ENCODE measurements at places on chromosomes 13 and 19.
A peak's percentile ranks its signal among the peaks of the same experiment; 100 is the strongest.

GRCh38 chr13:26482451-26483197 is 74.9 kb upstream of the WASF3 start:
- DNase-seq: peak; percentile 78

DNA sequence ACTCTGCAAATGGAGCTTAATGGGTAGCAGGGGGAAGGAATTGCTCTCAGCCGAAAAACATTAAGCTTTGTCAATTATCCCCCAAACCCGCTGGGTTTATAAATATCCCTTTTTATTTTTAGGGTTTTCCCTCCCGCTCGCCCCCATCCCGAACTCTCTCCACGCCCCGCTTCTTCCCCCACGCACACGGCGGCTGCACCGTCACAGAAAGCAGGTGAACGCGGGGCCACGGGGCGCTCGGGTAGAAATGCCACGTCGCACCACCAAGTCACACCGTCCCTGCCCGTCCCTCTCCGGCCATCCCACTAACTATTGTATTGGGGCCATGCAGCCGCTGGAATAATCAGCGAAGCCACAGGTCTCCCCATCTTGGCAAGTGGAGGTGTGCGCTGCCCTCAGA is 3.5 kb downstream of the PTPRS start:
- DNase-seq: no peak

DNA sequence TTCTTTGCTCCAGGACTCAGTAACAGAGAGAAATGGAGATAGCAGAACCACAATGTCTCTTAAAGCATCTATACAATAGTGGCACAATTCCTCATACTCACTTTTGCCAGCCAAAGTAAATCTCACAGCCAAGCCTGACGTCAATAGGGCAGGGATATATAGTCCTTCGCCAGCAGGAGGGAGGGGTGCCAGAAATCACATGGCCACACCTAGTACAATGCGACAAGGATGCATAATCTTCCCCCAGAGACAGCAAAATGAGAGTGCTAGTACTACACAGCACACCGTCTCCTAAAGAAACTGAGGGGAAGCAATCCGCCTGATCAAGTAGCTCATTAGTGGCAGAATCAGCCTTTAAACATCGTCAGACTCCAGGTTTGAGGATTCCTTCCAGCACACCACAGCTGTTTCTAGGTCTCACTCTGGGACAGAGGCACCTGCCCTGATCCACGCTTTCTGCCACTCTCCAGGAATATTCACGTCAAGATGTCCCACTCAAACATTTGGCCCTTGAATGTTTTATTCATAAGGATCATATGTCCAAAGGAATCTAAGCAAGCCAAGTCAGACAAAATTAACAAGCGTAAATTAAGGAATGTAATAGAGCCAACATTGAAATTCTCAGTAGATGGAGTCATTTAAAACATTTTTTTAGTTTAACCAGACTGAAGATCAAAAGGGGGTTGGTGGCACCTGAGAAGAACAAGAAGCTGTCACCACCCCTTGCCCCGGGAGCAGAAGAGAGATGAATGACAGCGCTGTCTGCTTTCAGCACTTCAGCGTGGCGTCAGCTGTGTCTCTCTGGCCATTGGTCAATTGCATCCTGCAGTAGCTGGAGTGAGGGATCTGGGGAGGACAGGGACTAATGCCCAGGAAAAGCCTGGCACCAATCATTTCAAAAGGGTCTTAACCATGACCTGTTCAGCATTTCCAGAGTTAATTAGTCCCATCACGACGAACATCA is 63.5 kb upstream of the SERP2 start:
- no peak for DNase-seq

DNA sequence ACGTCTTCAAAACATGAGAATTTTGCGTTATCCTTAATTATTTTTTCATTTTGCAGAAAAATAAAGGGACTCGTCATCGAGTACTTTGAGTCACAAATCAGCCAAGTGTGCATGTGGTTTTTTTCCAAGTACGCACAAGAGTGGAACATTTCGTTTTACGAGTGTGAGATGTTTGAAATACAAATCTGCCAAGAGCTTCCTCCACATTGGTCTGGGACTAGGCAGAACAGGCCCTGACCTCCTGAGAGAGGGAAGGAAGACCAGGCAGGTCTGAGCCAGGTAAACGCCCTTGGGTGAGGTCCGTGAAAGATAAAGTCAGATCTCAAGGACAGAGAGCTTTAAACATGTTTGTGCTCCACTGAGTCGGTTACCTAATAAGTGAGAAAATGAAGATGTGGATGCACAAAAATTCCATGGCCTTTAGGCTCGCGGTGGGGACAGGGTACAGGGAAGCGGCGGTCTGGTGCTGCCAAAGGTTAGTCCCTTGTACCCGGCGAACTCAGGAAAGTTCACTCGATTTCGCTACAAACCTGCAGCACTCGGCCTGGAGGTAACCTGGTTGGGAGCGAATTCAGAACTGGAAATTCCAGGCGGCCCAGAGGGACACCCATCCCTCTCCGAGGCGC is 473 bp upstream of the ITM2B start:
- DNase-seq: peak; percentile 45

- no peak for DNase-seq
Observed at GRCh38 chr13:99987154-99988019, 5.8 kb downstream of the ZIC2 start.

DNA sequence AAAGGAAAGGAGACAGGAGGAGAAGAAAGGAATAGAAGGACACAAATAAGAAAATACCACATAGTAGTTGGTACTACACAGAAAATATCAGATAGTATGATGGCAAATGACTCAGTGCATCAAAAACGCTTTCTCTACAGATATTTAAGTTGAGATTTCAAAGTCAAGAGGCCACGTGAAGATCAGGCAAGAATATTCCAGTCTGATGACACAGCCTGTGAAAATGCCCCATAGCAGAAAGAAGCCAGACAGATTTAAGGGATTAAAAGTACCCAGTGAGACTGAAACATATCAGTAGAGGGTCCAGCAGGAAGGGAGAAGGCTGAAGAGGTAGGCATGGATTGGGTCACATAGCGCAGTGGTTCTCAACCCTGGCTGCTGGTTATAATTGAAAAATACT is 113.7 kb downstream of the VWA8 start:
- DNase-seq: no peak

Measured in AML-193 (cell line).